ENCODE measurements at places on chromosomes 11 and 22. TPM values are rescaled to one million over a fixed set of nuclear protein-coding genes. Genes with fewer than 3 reads are reported as not detected.

DNA sequence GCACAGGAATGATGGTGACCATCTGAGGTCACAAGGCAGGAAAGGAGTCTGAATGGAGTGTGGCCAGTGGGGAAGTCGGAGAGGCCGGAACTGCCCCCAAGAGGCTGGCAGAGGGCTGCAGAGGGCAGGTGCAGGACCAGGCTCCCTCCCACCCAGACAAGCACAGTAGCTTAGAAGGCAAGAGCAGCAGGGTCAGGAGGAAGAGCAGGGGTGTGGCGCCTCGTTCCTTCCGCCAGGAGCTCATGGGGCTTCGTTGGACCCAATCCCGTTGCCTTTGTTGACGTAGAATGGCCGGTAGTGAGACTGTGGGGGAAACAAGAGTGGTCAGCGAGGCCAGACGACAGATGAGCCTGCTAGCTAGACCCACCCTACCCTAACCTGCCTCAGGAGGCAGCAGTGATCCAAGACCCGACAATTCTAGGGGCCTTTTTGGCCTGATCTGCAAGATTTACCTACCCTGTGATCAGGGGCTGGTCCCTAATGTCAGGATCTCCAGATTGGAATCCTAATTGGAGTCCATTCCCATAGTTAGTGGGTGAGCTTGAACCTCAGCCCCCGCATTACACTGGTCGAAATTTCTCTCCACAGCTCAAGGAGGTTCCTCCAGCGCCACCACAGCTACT, 25.6 kb downstream of the TRIM29 start:
- DNase-seq: peak; percentile 39

DNA sequence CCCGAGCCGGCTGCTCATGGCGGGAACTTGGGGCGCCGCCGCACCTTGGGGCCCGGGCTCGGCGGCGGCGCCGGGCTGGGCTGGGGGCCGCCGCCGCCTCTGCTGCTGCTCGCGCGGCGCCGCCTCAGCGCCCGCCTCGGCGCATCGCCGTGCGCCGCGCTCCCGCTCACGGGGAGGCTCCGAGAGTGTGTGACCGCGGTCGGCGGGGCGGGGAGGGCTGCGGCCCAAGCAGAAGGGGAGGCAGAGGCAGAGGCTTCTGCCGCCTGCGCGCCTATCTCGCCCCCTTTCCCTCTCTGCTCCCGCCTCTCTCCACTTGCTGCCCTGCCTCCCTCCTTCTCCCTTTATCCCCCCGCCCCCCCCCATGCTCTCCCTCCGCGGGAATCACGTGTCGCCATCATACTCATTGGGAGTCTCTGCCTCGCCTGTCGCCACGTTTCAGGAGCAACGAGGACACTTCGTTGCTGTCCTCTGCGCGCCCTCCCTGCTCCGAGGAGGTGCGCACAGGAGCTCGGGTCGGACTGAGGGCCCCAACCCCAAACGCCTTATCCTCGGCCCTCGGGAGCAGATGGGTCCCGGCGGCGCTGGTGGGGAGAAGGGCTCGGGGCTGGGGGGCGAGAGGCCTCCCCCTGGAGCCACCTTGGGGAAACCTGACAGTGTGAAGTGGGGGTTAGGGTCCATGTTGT, at the start of gene GUCY1A2:
GUCY1A2 (minus strand) TSS at position 258 of the 683 bp plus-strand sequence. CDS start 421 bp downstream, outside the sequence.
- no peak for DNase-seq

- DNase-seq: no peak
Observed at GRCh38 chr11:90784241-90784814, 561.5 kb upstream of the CHORDC1 start.

DNA sequence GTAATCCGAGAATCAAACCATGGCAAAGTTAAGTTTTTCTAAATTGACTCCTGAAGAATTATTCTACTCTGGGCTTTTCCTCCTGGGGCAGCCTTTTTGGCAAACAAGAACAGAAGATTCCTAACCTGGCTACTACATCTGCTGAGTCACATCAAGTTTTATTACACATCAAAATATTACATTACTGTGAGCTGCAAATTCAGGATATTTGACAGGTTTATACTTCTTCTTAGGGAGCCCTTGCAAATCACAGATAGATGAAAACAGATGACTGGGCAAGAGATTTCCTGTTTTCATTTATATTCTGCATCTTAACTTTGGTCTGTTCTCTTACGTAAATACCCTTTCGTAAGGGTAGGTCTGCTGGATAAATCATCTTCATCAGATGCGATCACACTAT, 23.6 kb downstream of the XRRA1 start:
- DNase-seq: no peak

DNA sequence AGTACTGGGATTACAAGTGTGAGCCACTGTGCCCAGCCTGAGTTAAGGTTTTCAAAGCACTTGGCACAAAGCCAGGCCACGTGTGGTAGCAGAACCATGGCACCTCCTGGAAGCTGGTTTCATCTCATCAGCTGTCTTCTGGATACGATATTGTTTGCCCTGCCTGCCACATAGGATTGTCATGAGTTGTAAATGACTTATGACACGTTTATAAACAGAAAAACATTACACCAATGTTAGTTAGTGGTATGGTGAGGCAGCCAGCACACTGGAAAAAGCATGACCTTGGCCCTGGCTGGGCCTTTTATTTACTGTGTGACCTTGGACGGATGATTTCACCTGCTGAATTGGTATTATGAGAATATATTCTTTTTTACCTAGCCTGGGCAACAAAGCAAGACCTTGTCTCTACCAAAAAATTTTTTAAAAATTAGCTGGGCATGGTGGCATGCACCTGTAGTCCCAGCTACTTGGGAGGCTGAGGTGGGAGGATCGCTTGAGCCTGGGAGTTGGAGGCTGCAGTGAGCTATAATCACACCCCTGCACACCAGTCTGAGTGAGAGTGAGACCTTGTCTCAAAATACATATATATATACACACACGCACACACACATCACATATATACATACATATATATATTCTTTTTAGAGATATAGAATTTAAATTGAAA, 24.0 kb upstream of the MYH9 start:
- DNase-seq: no peak

- DNase-seq: no peak
Observed at GRCh38 chr11:96736601-96737000, 346.8 kb downstream of the JRKL start.

GRCh38 chr11:65493367-65494176, 5.3 kb upstream of the MALAT1 start:
- peak; percentile 85 for DNase-seq

Gene MTCH2
- 266 TPM for total RNA-seq

Data from K562 (cell line).